ENCODE measurements at places on chromosomes 5 and 9.
A peak's percentile ranks its signal among the peaks of the same experiment; 100 is the strongest.

- H3K4me1 ChIP-seq = peaks cover 17% of the 10 kb centered on the region
- H3K36me3 ChIP-seq = no peaks in the 10 kb centered on the region
- H3K27me3 ChIP-seq = peaks cover 2% of the 10 kb centered on the region
Measured at GRCh38 chr9:129200255-129200654, 22.2 kb upstream of the IER5L start.

GRCh38 chr5:157076558-157076957, 17.6 kb upstream of the HAVCR1 start:
- no peak overlapping the region for H3K4me3 ChIP-seq
- peak; percentile 28 for DNase-seq
- H3K4me1 ChIP-seq = no peaks in the 10 kb centered on the region
- H3K27me3 ChIP-seq = no peaks in the 10 kb centered on the region
- no peak overlapping the region for H3K27ac ChIP-seq

- H3K4me3 ChIP-seq = peak overlapping the region; percentile 80
- H3K27ac ChIP-seq = peak overlapping the region; percentile 35
- H3K4me1 ChIP-seq = peaks cover 53% of the 10 kb centered on the region
- peaks cover 26% of the 10 kb centered on the region for H3K36me3 ChIP-seq
Measured at GRCh38 chr5:54517174-54517511, 416 bp upstream of the SNX18 start.

DNA sequence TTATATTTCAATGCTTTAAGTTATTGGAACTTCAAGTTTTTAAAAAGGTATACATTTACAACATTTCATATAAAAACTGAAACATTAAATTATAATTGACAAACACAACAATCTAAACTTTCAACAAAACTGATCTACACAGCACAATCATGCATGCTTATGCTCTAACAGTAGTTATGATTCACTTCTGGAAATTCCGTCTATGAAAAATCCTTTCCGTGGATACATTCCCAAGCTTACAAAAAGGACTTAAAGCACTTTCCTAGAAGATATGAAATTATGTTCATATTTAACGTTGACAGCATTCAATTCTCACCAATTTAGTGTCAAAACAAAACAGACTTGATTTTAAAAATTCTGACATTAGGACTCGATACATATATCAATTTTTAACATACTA, 3.7 kb downstream of the HNRNPH1 start:
- DNase-seq = no peak
- H3K27me3 ChIP-seq = peaks cover 20% of the 10 kb centered on the region
- H3K36me3 ChIP-seq = peaks cover 77% of the 10 kb centered on the region
- peak overlapping the region; percentile 99 for H3K27ac ChIP-seq
- peak overlapping the region; percentile 98 for H3K4me3 ChIP-seq

DNA sequence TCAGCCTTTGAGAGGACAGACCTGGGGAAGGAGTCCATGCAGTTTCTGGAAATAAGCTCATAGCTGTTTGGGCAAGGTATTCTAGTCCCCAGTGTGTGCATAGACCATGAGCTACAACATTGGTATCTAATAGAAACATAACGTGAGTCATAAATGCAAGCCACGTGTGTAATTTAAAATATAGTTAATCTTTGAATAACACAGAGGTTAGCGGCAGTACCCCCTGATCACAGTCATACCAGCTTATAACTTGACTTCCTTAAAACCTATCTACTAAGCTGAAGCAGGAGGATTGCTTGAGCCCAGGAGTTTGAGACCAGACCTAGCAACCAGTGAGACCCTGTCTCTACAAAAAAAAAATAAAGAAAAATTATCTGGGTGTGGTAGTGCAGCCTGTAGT, 46.4 kb upstream of the CPEB4 start:
- no peaks in the 10 kb centered on the region for H3K36me3 ChIP-seq
- H3K4me3 ChIP-seq = no peak overlapping the region
- H3K27me3 ChIP-seq = peaks cover 10% of the 10 kb centered on the region
- DNase-seq = no peak
- no peaks in the 10 kb centered on the region for H3K4me1 ChIP-seq
- H3K27ac ChIP-seq = no peak overlapping the region

DNA sequence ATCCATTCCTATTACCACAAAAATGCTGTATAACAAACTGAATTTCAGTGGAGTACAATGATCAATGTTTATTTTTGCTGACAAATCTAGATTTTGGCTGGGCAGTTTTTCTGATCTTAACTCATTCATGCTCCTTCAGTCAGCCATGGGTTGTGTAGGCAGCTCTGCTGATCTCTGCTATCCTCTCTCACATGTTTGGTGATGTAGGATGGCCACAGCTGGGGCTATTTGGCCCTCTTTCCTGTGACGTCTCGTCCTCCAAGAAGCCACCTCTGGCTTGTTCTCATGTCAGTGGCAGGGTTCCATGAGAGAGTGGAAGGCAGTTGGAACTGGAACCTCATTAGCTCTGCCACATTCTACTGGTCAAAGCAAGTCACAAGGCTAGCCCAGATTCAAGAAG, 8.9 kb downstream of the NLN start:
- H3K4me1 ChIP-seq = peaks cover 36% of the 10 kb centered on the region
- peaks cover 22% of the 10 kb centered on the region for H3K36me3 ChIP-seq
- no peak overlapping the region for H3K27ac ChIP-seq
- DNase-seq = no peak
- no peaks in the 10 kb centered on the region for H3K27me3 ChIP-seq

- H3K4me3 ChIP-seq = no peak overlapping the region
- H3K27me3 ChIP-seq = peaks cover 43% of the 10 kb centered on the region
- no peak for DNase-seq
- H3K36me3 ChIP-seq = no peaks in the 10 kb centered on the region
- H3K4me1 ChIP-seq = no peaks in the 10 kb centered on the region
- H3K27ac ChIP-seq = no peak overlapping the region
Measured at GRCh38 chr5:133228316-133228715, 176.5 kb downstream of the HSPA4 start.
